ENCODE measurements at places on chromosomes 5 and 9. TPM values are rescaled to one million over a fixed set of nuclear protein-coding genes. Genes with fewer than 3 reads are reported as not detected.

PCDHGA1 gene
- 1.2 TPM for total RNA-seq

DNA sequence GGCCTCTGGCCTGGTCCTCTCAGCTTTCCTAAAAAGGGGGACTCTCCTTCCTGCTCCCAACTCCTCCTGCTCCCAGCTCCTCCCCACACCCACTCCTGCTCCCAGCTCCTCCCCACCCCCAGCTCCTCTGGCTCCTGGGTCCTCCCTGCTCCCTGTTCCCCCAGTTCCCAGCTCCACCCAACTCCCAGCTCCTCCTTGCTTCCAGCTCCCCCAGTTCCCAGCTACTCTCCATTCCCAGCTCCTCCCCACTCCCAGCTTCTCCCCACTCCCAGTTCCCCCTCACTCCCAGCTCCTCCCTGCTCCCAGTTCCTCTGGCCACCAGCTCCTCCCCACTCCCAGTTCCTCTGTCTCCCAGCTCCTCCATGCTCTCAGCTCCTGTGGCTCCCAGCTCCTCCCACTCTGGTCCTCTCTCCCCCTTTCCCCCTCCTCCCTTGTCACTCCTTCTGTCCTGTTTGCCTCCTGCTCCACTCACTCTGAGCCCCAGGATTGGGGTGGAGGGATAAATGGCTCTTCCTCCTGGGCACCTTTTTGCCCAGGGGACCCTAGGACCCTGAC is 75.7 kb downstream of the KCNT1 start:
- no peak overlapping the region for H3K4me3 ChIP-seq
- no peaks in the 10 kb centered on the region for H3K36me3 ChIP-seq
- no peak for DNase-seq
- no peaks in the 10 kb centered on the region for H3K27me3 ChIP-seq
- no peak overlapping the region for H3K27ac ChIP-seq
- no peaks in the 10 kb centered on the region for H3K4me1 ChIP-seq

SARDH gene
- 15.2 TPM for total RNA-seq

PCDHGC4 gene
- 5.1 TPM for total RNA-seq

DNA sequence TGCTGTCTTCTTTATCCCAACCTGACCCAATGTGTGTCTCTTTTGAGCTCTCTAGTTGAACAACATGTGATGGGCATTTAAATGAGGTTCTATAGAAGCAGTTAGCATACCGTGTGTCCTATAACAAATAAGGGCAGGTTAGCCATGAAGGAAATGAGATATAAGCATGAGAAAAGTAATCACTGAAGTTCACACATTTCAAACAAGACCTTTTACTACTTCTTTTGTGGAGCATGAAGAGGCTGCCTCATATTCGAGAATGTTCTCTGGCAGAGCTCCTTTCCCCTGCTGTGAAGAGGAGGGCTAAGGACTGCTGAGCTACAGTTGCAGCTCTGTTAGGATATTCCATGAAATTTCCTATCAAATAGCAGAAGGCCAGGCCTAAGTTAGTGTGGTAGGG is 15.2 kb upstream of the SNCAIP start:
- peaks cover 5% of the 10 kb centered on the region for H3K36me3 ChIP-seq
- no peaks in the 10 kb centered on the region for H3K27me3 ChIP-seq
- H3K4me3 ChIP-seq: no peak overlapping the region
- no peak overlapping the region for H3K27ac ChIP-seq
- peaks cover 27% of the 10 kb centered on the region for H3K4me1 ChIP-seq

SH3RF2 gene
- 1.6 TPM for total RNA-seq

GRCh38 chr5:59193616-59194319 is 610.9 kb downstream of the RAB3C start:
- no peaks in the 10 kb centered on the region for H3K27me3 ChIP-seq
- no peak overlapping the region for H3K4me3 ChIP-seq
- H3K27ac ChIP-seq: no peak overlapping the region
- DNase-seq: no peak
- peaks cover 2% of the 10 kb centered on the region for H3K36me3 ChIP-seq
- H3K4me1 ChIP-seq: peaks cover 5% of the 10 kb centered on the region

ZNF618 gene
- 22.0 TPM for total RNA-seq

DNA sequence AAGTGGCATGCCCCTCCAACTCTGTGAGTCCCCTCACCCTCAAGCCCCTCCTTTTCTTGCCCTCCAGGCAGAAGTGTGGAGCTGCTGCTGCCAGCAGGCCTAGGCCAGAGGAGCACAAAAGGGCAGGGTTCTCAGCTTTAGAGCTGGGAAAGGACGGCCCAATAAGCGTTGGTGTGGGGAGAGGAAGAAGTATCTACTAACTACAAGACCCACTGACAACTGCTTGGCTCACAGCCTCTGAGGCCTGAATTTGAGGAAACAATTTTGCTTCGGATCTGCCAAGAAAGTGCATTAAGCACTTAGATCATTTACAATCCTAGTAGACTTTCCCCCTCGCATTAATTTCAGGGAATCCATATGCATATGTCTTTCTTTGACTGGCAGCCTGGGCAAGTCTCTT is 179.4 kb downstream of the SNX18 start:
- H3K27me3 ChIP-seq: no peaks in the 10 kb centered on the region
- no peaks in the 10 kb centered on the region for H3K36me3 ChIP-seq
- no peak for DNase-seq

DNA sequence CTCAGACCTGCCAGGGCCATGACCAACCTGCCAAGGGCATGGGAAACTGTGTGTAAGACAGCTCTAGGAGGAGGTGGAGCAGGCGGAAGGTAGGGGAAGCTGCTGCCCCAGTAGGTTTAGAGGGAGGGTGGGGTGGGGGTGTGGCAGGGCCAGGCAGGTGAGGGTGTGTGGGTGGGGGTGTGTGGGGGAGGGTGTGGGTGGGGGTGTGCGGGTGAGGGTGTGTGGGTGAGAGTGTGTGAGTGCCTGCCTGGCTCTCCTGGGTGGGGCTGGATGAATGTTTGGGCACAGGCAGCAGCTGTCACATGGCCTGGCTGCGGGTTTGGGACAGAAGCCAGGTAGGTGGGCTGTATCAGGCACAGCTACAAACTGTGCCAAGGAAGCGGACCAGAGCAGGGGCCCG is 8.8 kb upstream of the N4BP3 start:
- H3K4me3 ChIP-seq: no peak overlapping the region
- DNase-seq: no peak
- no peak overlapping the region for H3K27ac ChIP-seq
- peaks cover 15% of the 10 kb centered on the region for H3K4me1 ChIP-seq
